ENCODE measurements at places on chromosomes 12 and 14.

DNA sequence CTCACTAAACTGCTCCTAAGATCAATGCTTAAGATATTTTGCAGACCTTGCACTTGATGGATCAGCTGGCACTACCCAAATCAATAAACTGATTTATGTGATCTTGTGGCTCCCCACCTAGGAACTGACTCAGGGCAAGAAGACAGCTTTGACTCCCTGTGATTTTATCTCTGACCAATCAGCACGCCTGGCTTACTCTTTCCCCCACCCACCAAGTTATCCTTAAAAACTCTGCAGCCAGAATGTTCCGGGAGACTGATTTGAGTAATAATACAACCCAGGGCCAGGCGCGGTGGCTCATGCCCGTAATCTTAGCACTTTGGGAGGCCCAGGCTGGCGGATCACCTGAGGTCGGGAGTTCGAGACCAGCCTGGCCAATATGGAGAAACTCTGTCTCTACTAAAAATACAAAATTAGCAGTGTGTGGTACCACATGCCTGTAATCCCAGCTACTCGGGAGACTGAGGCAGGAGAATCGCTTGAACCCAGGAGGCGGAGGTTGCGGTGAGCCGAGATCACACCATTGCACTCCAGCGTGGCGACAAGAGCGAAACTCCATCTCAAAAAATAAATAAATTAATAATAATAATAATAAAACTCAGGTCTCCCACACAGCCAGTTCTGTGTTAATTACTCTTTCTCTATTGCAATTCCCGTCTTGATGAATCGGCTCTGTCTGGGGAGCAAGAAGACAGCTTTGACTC, 12.0 kb downstream of the MORN3 start:
- DNase-seq, result no peak

DNA sequence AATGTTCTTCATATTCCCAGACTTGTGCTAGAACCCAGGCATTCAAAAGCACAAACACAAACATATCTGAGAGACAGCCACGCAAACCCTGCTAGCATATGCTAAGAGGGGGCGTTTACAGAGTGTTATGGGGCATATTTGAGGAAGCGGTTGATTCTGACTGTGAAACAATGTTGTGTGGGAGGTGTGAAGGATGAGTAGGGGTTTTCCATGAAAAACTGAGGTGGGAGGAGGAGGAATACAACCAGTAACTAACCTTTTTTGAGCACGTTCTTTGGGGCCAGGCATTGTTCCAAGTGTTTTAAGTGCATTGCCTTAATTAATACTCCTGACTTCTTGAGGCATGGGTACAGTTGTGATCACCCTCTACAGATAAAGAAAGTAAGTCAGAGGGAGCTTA, 499.5 kb downstream of the AACS start:
- no peak for DNase-seq

- DNase-seq, result no peak
Observed at GRCh38 chr12:89357297-89357730, 5.0 kb upstream of the DUSP6 start.

GRCh38 chr12:124338448-124338847, 43.6 kb downstream of the RFLNA start:
- DNase-seq, result no peak

- DNase-seq, result no peak
Observed at GRCh38 chr14:74357585-74357984, 9.3 kb downstream of the VRTN start.

GRCh38 chr12:106054049-106054448, 84.7 kb downstream of the NUAK1 start:
- DNase-seq, result no peak

GRCh38 chr14:106622200-106622745, 1095.9 kb downstream of the TMEM121 start:
- DNase-seq, result no peak

DNA sequence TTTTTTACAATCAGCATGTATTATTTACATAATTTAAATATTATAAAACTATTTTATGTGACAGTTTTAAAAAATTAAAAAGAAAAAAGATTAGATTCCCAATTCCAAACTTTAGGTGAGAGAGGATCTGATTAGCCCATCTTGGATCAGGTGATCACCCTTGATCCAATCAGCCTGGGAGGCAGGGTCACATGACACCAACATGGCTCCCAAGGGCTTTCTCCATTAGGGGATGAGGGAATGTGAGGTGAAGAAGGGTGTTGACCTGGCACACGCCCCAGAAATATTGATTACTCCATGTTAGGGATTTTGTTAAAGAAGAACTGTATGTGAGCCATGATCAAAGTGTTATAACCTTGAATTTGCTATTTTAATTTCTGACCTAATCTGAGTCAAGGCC, 225.4 kb downstream of the RBM19 start:
- no peak for DNase-seq

- DNase-seq, result no peak
Observed at GRCh38 chr14:103772078-103772712, 56.6 kb downstream of the ZFYVE21 start.

GRCh38 chr14:35285168-35286002, 6.8 kb upstream of the PSMA6 start:
- DNase-seq, result no peak

- peak; percentile 20 for DNase-seq
Observed at GRCh38 chr12:25051656-25052195, 102.8 kb upstream of the BCAT1 start.

DNA sequence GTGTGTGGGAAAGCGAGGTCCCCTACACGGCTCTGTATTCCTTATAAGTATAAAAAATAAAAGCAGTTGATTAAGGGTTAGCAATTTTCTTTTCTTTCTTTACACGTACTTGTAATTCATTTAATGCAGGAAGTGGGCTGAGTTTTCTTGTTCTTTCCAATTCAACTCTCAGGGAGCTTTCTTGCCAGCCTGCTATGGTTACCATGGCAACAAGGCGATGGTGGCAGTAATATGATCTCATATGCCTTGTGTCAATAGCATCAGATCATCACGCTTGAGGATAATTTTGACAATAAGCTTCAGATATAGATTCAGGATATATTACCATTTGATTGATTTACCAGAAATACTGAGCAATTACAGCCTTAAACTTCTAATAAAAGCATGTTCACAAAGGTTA, 466.5 kb downstream of the APAF1 start:
- DNase-seq, result no peak

DNA sequence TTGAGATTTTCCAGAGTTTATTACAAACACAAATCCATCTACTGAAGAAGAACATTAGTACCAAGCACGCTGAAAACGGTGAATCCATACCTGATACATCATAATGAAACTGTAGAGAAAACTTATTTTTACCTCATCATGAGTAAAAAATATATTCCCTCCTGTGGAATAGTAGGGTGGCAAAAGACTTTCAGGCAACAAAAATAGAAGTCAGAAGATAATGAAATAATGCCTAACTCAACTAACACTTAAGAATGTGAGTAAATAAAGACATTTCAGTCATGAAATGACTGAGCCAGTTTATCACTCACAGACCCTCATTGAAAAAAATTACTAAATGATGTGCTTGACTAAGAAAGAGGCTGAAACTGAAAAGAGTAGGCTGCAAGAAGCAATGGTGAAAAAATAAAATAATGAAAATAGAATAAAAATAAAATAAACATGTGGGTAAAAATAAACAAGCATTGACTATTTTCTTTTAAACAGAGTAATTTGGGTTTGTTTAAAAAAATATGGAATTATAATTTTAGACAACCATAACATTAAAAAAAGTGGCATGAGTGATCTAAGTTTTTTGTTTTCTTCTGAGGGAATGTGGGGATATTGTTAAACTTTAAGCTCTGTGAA, 148.6 kb downstream of the ASCL1 start:
- no peak for DNase-seq

GRCh38 chr14:37195327-37195726, 2.4 kb upstream of the MIPOL1 start:
- no peak for DNase-seq

GRCh38 chr12:42124764-42125387, 19.8 kb downstream of the GXYLT1 start:
- DNase-seq, result no peak

GRCh38 chr14:48417715-48418500, 742.5 kb upstream of the MDGA2 start:
- no peak for DNase-seq

DNA sequence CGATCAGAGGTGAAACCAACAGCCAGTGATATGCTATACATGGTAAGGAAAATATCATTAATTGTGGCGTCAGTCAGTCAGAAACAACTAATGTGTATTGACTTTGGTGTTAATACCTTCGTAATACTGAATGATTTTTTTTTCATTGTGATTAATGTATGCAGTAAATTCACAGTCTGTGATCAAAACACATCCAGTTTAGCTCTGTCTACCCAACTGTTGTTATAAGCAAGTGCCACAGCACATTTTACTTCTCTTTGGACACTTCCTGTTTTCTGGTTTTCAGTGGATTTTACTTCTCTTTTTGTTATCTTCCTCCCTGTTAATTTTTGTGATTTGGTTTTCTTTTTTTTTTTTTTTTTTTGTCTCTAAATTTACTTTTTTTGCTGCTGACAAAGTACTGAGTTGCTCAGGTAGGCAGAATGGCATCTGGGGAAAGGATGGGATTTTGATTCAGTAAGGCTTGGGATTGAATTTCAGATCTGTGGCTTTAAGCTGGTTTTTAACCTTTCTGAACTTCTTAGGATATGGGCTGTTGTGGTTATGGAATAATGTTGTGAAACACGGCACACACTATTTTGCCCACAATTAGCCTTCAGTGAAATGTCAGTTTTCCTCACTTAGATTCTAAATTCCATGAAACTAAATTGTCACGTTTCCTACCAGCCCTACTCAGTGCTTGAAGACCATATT, 604 bp downstream of the GLIPR1 start:
- DNase-seq, result no peak

DNA sequence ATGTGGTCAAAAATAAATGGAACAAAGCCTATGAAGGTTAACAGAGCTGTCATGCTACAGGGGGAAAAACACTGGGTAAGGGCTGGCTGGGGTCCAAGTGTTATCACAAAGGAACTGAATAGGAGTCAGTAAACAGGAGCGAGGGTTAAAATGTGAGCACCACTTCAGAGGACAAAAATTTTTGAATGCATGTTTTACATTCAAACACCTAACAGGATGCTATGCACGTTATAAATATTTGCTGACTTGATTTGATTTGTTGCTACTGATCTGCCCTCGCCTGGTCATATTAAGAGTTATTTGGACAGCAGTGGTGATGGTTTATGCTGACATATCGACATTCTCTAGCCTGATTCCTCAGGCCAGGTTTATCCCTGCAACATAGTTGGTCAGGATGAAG, 7.4 kb upstream of the KTN1 start:
- no peak for DNase-seq

- DNase-seq, result no peak
Observed at GRCh38 chr12:120474616-120474960, 5.0 kb upstream of the SRSF9 start.

GRCh38 chr12:13165617-13166041, 30.9 kb upstream of the EMP1 start:
- DNase-seq, result peak; percentile 61

- DNase-seq, result no peak
Observed at GRCh38 chr12:101042211-101042610, 167.8 kb downstream of the SLC5A8 start.

GRCh38 chr12:93749515-93749914, 72.3 kb downstream of the CRADD start:
- no peak for DNase-seq

DNA sequence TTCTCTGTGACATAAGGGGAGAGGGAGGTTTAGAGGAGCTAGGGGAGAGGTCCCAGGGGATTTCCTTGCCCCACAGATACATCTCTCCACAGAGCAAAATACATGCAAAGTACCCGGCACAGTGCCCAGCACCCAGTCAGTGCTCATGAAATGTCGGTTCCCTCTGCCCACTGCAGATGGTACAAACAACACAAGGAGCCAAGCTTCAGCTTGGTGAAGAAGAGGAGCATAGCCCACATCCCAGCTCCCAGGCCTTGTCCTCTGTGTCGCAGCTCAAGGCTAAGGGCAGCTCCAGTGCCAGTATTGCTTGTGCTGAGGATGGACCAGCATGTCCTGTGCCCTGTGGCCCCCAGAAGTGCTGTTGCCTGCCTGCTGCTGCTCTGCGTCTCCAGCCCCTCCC, 35.0 kb upstream of the FKBP4 start:
- no peak for DNase-seq

DNA sequence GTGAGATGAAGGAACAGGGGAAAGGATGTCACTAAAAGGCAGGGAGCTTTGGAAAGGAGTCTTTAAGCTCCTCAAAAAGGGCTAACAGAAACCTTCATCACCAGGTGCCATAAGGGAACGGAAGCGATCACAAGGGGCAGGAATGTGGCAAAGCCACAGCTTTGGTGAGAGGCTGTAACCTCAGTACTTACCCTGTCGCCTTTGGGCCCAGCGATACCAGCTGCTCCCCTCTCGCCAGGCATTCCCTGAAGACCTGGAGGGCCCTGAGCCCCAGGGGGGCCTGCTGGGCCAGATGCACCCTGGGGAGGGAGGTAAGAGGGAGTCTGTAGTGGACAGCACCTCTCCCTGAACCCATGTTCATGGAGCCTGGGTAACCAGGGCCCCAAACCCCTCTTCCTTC, 18.9 kb downstream of the TMEM106C start:
- no peak for DNase-seq

DNA sequence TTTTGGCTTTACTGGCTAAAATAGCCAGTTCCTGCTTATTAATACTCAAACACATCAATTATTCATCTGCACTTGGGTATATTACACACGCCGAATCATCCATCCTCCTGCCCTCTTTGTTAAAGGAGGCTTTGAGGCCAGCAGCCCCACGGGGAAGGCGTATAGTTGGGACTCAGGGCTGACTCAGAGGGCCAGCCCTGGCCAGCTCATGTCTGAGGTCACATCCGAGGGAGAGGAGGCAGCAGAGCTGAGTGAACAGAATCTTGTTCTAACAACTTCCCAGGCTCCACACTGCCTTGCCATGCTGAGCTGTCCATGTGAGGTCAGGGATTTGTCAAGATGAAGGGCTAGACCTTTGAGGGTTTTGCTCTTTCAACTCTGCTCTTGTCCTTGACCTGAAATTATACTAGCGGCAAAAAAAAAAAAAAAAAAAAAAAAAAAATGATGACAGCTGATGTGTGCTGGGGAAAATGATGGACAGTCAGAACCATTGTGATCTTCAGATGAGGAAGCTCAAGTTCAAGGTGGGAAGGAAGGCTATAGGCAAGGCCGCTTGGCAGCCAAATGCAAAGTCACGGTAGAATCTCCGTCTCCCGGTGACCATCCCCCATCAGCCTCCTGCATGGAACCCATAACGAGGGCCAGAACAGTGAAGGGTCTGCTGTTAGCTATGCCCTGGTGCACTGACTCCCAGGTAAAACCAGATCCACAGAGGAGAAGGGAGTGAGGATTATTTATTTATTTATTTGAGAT, 12.5 kb upstream of the MARK3 start:
- no peak for DNase-seq

GRCh38 chr12:12819752-12820311, 6.7 kb downstream of the DDX47 start:
- DNase-seq, result no peak

GRCh38 chr14:96217376-96217913, 12.8 kb downstream of the BDKRB2 start:
- DNase-seq, result no peak

DNA sequence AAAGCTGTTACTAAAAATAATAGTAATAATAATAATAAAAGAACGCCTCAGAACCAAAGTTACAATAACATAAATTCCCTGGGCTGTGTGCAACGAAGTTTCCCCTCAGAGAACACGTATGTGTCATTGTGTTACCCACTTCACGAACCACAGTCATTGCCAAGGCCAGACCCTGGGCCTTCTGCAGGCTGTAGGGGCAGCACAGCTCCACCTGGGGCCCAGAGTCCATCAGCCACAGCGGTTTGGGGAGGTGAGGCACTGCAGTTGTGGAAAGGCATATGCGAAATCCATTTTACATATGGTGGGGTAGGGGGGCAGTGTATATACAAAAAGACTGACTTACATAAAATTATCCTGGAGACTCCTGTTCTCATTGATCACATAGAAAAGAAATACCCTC, 56.1 kb downstream of the ESR2 start:
- no peak for DNase-seq
